GM12865 (cell line): ENCODE measurements at places on chromosomes 1 and 21.

DNA sequence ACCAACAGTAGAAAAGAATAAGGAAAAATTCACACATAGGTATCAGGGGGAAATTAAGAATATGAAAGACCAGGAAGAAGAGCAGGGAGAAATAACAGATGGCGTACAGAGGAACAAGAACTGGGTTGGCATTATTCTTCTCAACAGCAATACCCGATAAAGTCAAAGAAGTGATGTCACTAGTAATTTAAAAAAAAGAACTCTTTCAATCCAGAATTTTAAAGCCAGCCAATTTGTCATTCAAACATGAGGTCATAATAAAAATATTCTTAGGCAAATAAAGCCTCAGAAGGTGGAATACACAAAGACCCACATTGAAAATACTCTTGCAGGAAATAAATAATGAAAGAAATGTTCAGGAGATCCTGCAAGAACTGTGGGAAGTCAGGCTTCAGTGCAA lies 8.8 kb downstream of the NCMAP start:
- DNase-seq: no peak

DNA sequence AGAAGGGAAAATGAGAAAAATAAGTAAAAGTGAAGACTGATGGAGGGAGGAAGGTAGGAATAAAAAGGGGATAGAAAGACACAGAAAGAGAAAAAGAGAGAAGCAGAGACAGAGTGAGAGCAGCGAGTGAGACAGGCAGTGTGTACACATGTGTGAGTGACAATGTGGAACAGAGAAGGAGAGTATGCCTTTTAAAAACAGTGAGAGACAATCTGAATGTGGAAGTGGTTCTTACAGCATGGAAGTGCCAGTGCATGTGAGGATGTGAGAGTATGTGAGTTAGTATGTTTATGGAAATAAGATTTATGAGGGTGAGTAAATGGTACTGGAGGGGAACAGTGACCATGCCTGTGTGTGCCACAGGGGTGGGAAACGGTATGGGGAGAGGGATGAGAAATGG lies 1.2 kb downstream of the NEGR1 start:
- no peak for DNase-seq

GRCh38 chr1:175521249-175522040 lies 221.9 kb downstream of the TNR start:
- no peak for DNase-seq

DNA sequence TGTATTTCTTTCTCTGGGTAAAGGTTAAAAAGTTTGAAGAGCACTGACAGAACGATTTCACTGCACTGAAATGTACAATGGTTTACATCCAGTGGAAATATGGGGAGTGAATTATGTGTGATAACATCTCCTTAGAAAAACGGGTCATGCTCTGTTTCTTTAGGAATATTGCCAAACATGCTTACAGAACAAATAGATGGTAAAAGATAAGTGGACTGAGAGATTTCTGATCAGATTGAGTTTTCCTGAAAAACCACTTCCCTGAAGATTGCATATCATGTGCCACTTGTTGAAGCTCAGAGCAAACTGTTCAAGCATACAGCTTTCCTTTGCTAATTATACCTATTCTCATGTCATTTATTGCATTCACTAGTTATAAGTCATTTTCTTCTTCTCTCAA lies 29.9 kb upstream of the DISP1 start:
- no peak for DNase-seq

DNA sequence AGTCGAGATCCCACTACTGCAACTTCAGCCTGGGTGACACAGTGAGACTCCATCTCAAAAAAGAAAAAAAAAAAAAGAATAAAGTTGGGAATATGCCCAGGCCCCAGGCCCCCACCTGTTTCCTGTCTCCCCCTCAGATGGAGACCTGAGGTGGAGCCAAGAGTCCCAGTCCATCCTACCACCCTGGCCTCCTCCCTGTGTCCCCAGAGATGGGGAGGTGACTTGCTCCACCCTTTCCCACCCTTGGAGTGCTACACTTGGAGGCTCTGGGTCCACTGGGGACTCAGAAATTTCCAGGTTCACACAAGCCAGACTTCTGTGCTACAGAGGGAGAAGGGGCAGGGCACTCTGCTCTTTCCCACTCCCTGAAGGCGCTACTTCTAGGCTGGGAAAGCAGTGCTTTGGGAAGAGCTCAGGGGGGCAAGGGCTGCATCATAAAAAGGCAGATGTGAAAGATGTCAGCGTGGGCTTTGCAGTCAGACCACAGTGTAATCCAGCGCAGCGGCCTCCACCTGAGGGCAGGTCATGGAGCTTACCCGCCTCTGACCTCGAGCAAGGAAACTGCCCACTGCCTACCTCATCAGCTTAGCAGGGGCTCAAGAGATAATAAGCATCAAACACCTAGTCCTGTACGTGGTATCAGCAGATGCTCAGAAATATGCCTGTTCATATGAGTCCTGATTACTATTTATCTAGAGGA lies 13.4 kb downstream of the TMEM63A start:
- no peak for DNase-seq

- no peak for DNase-seq
Observed at GRCh38 chr1:29746076-29746665, 509.8 kb downstream of the PTPRU start.

DNA sequence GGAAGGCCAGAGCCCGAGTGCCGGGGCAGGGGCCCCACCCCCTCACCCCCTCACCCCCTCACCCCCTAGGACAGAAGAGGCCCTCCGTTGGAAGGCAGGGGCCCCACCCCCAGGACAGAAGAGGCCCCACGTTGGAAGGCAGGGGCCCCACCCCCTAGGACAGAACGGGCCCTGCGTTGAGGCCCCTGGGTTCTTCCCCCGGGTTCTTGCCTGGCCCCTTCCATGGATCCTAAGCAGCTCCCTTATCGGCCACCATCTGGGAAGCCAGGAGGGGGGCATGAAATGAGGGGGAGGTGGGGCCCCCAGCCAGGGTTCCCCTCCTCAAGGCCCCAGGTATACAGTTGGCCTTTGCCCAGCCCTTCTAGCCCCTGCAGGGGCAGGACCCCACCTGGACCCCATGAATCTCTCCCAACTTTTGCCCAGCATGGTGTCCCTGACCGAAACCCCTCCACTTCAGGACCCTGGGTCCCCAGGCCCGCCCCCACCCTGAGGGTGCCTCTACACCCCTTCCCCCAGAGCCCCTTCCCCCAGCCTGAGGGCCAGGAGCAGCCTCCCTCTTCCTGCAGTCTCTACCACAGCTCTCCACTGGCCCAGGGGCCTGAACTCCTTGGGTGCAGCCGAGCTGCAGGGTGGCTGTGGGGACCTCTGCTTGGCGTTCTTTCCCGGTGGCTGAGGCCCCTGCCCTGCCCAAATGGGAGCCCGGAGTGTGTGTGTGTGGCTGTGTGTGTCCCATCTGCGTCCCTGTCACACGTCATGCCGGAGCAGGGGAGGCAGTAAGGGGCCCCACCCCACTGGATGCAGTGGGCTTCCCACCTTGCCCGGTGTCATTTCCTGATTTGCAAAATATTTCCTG lies 4.3 kb upstream of the VWA1 start:
- DNase-seq: no peak

DNA sequence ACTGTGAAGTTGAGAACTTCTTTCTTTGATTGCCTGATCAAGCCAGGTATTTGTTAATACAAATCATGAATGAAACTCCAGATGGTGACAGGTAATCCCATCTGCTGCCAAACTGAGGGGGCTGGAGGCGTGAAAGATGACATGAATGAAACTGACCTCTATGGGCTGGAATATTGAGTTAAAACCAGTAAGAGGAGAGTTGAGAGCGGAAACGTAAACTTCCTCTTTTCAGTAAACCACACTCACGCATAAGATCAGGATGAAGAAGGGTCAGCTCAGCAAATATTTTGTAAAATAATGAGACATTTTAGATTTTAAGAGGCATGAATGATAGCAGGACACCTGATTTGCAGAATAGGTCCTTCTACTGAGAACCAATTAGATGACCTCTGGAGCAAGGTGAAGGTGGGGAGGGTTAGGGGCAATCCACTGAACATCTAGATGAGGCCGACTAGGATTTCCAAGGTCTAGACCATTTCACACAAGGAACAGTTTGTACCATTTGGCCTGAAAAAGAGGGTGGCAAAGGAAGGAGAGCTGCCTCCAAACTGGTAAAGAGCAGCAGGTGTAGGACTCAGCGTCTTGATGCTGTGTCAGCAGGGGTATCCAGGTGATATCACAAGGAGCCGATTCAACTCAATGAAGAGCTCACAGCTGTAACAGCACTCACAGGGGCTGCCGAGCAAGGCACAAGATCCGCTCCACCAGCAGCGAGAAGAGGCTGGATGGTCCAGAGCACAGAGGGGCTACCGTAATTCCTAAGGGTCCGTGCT lies 132.6 kb downstream of the NTPCR start:
- peak; percentile 21 for DNase-seq

GRCh38 chr1:3331564-3331963 lies 122.9 kb upstream of the ARHGEF16 start:
- no peak for DNase-seq

- DNase-seq: peak; percentile 80
Observed at GRCh38 chr1:226990133-226990716, 50.1 kb downstream of the COQ8A start.

- no peak for DNase-seq
Observed at GRCh38 chr1:39640861-39641260, 1.4 kb upstream of the HEYL start.

GRCh38 chr1:248348475-248348874 lies at the start of gene OR14C36:
Gene OR14C36, plus strand, starts transcription at chr1:248348775. Its CDS starts 0 bp downstream, at chr1:248348775.
- no peak for DNase-seq

DNA sequence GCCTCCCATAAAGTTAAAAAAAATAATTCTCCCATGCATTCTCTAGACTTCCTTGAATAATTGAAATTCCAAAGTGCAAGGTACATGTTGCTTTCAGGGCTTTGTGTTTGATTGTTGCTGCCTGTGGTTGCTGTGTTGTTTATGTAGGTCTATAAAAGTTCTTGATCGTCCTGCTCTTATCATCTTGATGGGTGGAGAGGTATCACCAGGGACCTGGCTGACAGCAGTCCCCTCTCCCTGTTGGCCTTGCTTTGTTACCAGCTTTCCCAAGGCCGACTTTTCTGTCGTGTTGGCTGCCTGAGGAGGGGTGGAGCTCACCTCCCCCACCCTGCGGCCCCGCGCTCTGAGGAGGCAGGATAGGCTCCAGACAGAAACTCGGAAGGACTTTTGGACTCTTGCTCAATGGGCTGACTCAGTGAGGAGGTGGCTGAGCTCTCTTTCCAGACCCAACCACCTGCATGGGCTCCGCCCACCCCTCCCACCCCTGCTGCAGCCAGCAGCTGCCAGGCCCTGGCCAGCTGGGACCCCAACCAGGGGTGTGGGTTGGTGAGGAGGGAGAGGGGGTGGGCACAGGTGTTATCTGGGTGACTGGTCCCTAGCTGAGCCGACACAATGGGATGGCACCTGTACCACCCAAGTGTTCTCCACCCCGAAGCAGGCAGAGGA lies 2.0 kb downstream of the INAVA start:
- no peak for DNase-seq

- DNase-seq: no peak
Observed at GRCh38 chr1:180424848-180425457, 77.4 kb downstream of the ACBD6 start.

- peak; percentile 29 for DNase-seq
Observed at GRCh38 chr1:210250998-210251679, 18.5 kb downstream of the SERTAD4 start.

DNA sequence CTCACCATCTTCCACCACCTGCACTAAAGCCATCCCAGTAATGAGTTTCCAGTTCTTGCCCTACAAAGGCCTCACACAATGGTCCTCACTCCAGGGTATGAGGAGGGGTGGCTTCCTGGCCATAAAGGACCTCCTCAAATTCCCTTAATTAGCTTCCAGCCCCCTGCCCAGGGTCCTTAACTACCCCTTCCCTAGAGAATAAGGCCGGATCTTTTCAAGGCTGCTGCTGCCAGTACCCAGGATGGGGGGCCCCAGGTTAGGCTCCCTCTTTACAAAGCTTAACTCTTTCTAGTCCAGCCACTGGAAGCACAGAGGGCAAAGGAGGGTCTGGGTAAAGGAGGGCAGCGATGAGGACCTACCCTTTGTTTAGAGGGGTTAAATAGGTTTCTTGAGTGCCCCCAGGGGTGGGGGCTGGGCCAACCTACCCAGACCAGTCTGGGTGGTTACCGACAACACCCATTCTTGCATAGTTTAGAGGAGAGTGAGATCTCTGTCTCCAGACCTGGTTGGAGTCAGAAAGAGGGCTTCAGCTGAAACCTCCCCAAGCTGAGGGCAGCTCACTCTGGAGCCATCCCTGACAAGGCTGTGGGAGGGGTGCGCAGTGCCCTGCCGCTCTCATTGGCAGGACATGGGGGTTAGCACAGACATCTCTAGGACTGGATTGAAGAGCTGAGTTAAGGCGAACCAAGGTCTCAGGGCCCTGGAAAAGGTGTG lies 7.1 kb downstream of the BLACAT1 start:
- DNase-seq: no peak

DNA sequence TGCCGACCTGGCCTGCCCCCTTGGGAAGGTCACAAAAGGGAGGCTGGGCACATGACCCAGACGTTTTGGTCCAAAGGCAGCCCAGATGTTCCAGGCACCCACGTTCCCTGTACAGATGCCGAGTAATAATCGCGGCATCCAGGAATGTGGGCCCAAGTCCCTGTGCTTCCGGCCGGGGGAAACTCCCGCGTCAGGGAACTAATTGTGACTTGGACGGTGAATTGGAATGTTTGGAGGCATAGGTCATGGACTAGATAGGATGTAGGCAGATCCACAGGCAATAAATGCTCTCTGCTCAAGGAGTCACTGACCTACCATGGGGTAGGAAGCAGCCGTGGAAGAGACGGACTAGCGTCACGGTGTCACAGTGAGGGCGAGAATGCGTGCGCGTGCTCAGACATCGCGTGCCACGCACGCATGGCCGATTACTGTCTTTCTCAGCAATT lies 178.4 kb downstream of the DUSP10 start:
- DNase-seq: no peak

- no peak for DNase-seq
Observed at GRCh38 chr1:58882322-58882948, 98.6 kb upstream of the JUN start.

- DNase-seq: peak; percentile 85
Observed at GRCh38 chr1:32250893-32251716, at the start of gene LCK. Gene LCK, plus strand, starts transcription at chr1:32251265. Its CDS starts 23,065 bp downstream, at chr1:32274330.

DNA sequence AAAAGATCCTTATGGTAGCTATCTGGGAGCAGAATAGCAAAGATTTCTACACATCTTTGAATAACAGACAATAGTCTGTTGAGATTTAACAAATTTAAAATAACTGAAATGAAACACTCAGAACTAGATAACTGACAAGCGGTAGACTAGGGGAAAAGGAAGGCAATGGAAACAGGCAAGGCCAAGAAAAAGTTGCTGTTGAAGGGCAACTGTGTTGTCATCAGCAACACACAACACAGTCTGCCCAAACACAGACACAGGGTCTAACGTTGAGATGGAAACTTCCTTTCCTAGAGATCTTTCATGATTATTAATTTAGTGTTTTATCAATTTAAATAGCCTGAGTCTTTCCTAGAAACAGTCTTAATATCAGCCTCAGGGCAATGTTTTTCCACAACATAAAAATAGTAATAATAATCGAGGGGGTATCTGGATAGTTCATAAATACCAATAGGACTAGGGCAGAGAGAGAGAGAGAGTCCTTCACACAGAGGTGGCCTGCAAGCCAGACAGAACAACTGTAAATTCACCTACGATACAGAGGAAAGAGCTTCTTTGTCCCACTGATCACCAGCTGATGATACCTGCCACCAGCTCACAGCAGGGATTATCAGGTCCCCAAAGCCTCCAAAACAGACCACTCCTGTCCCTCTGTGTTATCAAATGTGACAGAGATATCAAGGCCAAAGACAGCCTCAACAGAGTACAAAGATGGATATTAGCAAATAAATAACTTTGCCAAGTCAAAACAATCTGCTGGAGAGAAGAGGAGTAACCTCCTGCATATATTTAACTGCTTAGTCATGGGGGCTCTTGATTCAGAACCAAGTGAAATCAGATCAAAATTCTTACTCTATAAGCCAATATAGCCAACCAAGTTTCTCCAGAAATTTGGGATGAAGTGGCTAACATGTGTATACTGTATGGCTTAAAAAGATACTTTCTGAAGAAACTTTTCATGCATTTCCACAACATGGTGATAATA lies 245.3 kb downstream of the SLC45A1 start:
- DNase-seq: no peak
